Stimulated activated CD8-positive, alpha-beta memory T cell treated with anti-CD3 and anti-CD28 coated beads, Interleukin-2, amount 100 ng/mL, for 1 hour (primary cell): ENCODE measurements at places on chromosomes 11 and 22.

- DNase-seq: no peak
Observed at GRCh38 chr11:66723693-66724092, 5.3 kb downstream of the SPTBN2 start.

GRCh38 chr11:70894566-70895365 lies 357.6 kb downstream of the SHANK2 start:
- no peak for DNase-seq

GRCh38 chr11:86388198-86388597 lies 13.5 kb downstream of the CCDC81 start:
- DNase-seq: no peak

GRCh38 chr11:14029440-14029839 lies 66.9 kb downstream of the SPON1 start:
- DNase-seq: no peak

DNA sequence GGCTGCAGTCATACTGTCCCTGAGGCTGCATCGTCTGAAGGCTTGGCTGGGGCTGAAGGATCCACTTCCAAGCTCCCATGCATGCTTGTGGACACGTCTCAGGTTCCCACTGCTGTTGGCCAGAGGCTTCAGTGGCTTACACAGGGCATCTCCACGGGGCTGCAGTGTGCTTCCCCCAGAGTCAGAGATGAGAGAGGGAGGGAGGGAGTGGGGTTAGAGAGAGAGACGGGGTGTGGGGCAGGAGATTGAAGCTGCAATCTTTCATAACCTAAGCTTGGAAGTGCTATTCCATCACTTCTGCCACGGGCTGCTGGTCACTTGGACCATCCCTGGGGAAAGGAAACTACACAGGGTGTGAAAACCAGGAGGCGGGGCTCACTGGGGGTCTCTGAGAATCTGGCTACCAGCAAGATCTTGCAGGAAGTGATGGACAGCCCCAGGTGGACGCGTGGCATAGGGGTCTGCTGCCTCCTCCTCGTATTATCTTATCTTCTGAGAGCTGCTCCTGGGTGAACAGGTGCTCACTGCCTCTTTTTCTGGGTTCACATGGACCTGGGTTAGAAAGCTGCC lies 63.0 kb upstream of the MYEOV start:
- no peak for DNase-seq

DNA sequence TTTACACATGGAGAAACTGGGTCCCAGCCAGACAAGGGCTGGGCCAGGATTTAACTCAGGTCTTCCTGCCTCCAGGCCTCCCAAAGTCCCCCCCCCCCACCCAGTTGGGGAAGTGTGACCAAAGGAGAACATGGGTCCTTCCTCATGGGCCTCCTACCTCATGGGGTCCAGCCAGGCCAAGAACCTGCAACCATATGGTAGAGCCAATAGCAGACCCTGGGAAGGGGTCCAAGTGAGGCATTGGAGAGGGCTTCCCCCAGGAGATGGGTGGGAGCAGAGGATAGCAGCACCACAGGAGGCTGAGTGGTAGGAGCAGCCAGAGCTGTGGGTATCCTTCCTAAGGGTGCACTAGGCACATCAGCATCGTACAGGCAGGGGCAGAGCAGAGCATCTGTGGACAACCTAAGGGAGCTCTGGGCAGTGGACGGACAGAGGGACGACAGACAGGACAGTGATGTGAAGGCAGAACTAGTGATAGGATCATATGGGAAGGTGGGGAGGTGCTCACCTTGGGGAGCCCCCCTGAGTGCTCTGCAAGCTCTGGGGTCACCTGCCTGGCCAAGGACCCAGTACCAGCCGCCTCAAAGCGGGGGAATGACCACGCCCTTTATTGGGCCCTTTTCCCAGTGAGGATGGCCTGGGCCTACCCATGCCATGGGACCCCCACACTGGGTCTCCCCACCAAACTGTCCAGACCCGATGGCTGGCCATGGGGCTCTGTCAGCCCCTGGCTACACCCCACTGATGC lies 4.5 kb downstream of the ARVCF start:
- DNase-seq: no peak

DNA sequence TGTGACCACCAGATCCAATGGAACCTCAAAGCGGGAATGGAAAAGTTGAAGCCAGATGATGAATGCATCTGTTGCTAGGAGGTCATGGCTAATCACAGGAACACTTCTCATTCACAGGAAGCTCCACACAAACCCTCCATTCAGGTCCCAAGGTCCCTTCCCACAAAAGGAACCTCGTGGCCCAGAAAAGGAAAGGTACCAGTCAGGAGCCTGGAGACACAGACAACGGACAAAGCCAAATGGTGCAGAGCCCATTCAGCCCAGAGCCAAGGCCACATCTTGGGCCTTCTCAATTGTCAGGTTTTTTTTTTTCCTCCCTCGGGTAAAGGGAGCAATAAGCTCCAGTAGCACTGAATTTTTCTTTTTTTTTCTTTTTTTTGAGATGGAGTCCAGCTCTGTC lies 87.0 kb downstream of the FAM168A start:
- no peak for DNase-seq

- DNase-seq: no peak
Observed at GRCh38 chr22:39361496-39361895, 11.7 kb downstream of the SYNGR1 start.

GRCh38 chr22:38203090-38203810 lies 1.5 kb downstream of the MAFF start:
- no peak for DNase-seq

DNA sequence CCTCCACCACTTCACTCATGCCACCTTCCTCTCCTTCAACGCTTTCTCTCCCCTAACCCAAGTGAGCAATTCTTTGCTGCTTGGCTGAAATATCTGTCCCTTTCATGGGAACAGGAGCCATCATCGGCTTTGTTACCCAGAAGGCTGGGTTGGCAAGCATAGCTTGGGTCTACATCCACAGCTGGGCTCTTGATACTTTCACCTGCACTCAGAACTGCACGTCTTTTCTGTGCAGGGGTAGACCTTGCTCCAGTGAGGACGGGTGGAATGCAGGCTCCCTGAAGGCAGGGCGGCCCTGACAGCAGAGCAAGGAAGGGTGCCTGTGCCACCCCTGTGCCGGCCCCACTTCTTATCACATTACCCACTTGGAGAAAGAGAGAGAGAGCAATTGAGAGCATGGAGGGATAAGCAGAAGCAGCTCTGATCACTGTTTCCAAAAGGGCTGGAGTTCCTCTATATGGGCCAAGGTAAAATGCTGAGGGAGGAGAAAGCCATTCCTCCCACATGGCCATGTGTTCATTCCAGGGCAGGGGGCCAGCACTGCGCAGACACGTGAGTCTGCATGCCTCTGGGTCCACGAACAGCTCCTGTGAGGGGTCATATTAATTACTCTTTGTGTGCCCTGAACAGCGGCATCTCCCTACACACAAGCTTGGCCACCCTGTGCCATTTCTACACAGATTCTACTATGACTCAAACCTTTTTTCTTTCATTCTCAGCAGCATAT lies 181.8 kb downstream of the BUD13 start:
- DNase-seq: no peak

DNA sequence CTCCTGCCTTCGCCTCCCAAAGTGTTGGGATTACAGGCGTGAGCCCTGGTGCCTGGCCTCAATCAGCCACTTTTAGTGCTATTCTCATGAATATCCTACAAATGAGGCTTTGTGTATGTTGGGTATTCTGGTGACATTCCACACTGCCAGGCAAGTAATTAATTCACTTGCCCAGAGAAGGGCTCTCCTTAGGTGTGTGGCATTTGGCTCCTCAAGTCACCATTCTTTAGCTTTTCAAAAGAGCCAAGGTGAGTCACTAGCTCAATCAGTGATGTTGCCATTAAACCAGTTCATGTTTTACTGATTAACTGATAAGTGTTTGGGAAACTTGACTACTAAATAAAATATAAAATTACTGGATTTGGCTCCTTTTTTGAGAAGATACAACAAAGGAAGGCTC lies 52.2 kb downstream of the SLC25A17 start:
- no peak for DNase-seq

- DNase-seq: no peak
Observed at GRCh38 chr11:120241277-120241676, 1.3 kb downstream of the POU2F3 start.

DNA sequence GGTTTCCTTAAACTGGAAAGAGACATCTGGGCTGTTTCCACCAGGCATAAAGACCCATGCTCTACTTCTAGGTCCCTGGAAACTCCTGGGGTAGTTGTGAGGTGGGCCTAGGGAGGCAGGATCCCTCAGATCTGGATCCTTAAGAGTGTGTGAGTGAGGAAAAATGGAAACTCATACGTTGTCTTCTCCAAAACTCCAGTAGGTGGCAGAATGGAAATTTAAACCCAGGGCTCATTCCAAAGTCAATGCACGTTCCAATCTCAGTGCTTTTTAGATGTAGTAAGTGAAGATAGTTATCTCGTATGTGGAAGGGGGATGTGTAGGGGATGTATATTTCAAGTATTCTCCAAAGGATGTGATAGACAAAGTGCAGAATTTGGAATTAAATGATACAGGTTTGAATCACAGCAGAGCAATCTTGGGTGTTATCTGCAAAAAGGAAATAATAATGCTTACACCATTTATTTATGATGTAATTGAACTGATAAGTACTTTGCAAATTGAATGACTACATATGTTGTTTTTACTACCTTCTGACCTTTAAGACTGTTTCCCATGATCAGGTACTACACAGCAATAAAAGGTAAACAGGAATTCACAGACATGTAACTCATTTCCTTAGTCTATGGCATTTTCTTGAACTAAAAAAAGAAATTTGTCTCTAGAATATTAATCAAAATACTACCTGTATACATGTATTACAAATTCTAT lies 13.1 kb upstream of the MMP1 start:
- no peak for DNase-seq

- DNase-seq: no peak
Observed at GRCh38 chr11:12803086-12803826, 129.0 kb downstream of the TEAD1 start.

- DNase-seq: no peak
Observed at GRCh38 chr22:27474112-27474571, 327.4 kb downstream of the MN1 start.

DNA sequence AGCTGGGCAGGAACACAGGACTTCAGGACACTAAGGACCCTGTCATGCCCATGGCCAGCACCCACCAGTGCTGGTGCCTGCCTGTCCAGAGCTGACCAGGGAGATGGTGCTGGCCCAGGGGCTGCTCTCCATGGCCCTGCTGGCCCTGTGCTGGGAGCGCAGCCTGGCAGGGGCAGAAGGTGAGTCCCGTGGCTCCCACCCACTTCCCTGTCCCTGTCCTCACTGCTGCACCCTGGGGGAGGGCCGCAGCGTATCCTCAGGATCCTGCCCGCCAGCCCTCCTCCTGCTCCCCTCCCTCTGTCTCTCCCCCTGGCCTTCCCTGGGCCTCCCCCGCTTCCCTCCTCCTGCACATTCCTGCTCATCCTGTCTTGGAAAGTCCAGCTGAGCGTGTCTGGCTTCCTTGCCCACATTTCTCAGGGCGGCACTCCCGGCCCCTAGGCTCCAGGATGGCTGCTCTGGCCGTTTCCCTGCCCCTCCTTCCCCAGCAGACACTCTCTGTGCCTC lies 8.7 kb downstream of the CSF2RB start:
- DNase-seq: no peak

DNA sequence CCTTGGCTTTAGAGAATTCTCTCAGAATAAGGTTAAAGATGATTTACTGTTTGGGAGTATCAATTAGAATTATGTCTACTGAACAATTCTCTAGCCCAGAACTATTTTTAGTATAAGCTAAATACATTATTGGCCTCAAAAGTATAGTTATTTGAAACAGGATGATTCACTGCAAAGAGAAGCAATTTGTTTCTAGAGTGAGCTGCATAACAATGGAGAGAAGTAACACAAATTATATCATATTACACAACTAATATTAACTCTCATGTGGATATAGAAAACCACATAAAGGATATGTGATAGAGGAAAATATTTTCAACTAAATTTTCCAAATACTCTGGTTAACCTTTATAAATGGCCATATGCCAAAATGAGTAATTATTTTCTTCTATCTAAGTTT lies 24.9 kb downstream of the PGM2L1 start:
- DNase-seq: no peak

DNA sequence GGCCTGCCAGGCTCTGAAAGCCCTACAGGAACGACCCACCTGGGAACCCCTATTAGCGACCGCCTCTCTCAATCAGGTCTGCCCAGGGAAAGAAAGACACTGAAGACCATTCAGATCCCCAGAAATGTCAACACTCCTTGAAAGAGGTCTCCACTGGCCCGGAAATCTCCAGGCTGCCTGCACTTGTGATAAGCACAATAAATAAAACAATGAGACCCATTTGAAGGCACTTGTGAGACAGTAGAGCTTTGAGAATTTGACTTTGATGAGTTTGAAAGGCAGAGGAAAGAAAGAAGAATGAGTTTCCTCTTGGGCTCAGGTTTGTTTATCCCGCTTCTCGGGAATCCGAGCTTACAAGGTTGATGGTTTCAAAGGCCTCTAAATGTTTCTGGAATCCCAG lies 416.3 kb downstream of the BUD13 start:
- no peak for DNase-seq

- no peak for DNase-seq
Observed at GRCh38 chr11:120898568-120898967, 125.3 kb upstream of the TBCEL start.

GRCh38 chr22:37173709-37174108 lies 14.3 kb downstream of the C1QTNF6 start:
- DNase-seq: no peak

DNA sequence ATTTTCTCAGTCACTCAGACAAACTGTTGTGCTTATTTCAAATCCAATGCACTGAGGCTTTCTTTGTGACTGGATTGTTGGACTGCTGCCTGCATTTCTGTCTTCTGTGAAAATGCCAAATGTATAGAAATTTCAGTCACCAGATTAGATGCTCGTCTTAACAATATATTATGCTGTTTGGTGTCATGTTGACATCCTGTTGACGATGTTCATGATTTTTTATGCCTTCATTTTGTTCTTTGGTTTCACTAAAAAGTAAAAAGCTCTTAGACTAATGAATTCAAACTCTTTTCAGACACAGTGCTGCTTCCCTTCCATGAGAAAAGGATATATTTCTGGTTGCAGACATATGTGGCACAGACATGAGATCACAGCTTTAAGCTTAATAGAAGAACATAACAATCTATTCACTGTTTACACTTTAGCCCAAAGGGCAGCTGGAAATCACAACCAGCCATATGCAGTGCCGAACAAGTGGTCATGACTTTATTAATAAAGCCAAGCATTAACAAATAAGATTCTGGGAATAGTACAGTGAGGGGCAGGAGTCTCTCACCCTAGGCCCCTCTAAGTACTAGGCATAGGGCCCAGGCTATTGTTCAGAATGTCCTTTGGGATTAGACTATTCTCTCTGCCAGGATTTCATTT lies 9.4 kb upstream of the SOX6 start:
- no peak for DNase-seq

GRCh38 chr22:28923826-28924732 lies 40.7 kb downstream of the ZNRF3 start:
- DNase-seq: no peak

DNA sequence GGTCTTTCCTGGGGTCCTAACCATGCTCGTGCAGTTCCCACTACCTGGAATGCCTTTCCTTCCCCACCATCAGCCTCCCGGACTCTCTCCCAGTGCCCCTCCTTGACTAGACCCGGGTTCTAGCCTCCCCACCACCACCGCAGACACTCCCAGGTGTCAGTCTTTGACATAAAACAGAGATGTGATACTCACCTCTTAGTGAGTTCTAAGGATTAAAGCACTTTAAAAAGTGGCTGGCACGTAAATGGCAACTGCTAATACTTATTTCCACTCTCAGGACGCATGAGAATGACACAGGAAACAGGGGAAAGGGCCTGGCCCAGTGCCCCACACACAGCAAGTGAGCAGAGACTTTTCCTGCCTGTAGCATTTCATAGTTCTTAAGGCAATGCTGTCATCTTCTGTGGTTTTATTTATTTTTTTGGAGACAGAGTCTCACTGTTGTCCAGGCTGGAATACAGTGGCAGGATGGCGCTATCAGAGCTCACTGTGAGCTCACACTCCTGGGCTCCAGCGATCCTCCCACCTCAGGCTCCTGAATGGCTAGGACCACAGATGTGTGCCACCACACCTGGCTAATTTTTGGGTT lies 1.9 kb upstream of the SLC25A45 start:
- DNase-seq: no peak
